ENCODE measurements at places on chromosomes 4 and X. TPM values are rescaled to one million over a fixed set of nuclear protein-coding genes. Genes with fewer than 3 reads are reported as not detected.

Gene SERPINA7
- not detected for total RNA-seq

Gene HSFX3
- not detected for total RNA-seq

Gene C4orf51
- total RNA-seq = not detected

Gene HOPX
- 15.7 TPM for total RNA-seq

Gene YY2
- total RNA-seq = 1.6 TPM
